ENCODE measurements at places on chromosomes 2 and 18.

- DNase-seq = no peak
Measured at GRCh38 chr18:63140038-63140450, 179.5 kb downstream of the BCL2 start.

GRCh38 chr2:42771546-42772153 lies 7.7 kb upstream of the OXER1 start:
- no peak for DNase-seq

DNA sequence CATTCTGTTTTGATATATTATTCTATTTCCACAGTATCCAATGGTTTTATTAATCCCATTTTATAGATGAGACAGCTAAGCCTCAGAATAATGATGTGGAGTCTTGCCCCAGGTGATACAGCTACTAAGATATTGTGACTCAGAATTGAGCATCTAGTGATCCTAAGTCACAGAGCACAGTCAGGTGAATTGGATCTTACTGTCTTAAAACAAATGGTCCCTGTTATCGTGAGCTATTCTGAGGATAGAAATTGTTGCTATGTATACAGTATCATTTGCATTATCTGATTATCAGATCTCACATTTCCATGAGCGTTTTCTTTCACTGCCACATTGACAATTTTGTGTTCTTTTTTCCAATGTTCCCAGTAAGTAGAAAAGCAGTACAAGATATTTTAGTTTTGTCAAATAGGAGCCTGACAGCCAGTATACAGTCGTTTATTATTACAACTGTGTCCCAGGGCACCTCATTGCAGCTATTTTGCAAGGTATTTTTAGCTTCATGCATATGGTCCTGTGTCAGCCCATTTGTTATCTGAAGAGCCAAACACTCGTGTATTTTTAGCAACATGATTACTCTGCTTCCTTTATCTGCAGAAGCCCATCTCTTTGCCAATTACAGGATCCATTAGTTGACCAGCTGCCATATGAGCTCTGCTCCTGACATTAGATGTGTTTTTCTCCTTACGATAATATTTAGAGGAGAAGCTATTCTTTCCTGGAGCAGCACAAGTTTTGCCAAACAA lies 25.1 kb upstream of the SGPP2 start:
- no peak for DNase-seq

- DNase-seq = no peak
Measured at GRCh38 chr2:240797914-240798313, 22.1 kb downstream of the KIF1A start.

DNA sequence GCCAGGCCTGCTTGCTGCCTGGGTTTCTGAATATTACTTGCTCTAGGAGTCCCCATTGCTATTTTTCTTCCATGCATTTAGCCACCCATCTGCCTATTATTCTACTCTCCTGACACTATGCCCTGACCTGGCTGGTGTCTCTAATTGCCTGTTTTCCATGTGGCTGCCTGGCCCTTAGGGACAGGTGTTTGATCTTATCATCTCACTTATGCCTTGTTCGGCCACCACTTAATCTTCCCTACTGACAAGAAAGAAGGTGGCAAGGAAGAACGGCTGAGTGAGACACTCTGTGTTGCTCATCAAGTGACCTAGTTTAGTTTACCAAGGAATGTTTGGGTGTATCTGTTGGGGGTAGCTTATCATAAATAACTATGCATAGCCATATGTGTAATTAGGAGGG lies 50.4 kb upstream of the RAPH1 start:
- no peak for DNase-seq

DNA sequence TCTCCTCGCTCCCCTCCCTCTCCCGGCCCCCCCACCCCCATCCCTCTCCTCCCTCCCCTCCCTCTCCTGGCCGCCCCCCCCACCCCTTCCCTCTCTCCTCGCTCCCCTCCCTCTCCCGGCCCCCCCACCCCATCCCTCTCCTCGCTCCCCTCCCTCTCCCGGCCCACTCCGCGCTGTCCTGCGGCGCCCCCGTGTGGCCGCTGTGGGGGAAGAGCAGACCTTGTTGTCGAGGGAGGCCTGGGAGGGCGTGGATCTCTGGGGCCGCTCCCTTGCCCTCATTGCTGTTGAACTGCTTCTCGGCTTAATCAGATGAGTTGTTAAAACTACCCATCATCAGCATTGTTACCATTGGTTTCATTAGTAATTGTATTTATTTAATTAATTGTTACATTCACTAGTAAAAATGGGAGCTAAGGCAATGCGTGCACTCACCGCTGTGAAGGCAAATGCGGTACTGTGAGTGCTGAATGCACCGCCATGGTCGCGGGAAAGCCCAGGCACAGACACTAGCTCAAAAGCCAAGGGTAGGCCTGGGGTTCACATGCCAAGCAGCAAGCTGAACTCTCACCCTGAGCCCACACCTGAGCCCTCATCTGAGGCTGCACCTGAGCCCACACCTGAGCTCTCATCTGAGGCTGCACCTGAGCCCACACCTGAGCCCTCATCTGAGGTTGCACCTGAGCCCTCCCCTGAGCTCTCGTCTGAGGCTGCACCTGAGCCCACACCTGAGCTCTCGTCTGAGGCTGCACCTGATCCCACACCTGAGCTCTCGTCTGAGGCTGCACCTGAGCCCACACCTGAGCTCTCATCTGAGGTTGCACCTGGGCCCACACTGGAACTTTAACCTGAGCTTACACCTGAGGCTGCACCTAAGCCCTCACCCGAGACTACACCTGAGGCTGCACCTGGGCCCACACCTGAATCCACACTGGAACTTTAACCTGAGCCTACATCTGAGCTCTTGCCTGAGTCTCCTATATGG lies 8.8 kb downstream of the RTP5 start:
- DNase-seq = peak; percentile 80

DNA sequence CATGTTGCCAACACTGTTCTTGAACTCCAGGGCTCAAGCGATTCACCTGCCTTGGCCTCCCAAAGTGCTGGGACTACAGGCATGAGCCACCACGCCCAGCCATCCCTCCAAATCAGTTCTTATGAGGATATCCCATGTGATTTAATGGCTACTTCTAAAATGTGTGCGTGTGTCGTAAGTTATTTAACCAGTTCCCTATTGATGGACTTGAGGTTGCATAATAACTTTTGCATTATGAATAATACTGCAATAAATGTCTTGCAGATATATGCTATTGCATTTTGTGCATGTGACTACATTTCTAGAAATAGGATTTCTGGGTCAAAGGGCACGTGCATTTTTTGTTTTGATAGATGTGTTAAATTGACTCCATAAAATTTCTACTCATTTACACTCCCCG lies 19.0 kb downstream of the DIPK1C start:
- no peak for DNase-seq

GRCh38 chr2:223554923-223555322 lies 47.2 kb downstream of the SCG2 start:
- DNase-seq = no peak

DNA sequence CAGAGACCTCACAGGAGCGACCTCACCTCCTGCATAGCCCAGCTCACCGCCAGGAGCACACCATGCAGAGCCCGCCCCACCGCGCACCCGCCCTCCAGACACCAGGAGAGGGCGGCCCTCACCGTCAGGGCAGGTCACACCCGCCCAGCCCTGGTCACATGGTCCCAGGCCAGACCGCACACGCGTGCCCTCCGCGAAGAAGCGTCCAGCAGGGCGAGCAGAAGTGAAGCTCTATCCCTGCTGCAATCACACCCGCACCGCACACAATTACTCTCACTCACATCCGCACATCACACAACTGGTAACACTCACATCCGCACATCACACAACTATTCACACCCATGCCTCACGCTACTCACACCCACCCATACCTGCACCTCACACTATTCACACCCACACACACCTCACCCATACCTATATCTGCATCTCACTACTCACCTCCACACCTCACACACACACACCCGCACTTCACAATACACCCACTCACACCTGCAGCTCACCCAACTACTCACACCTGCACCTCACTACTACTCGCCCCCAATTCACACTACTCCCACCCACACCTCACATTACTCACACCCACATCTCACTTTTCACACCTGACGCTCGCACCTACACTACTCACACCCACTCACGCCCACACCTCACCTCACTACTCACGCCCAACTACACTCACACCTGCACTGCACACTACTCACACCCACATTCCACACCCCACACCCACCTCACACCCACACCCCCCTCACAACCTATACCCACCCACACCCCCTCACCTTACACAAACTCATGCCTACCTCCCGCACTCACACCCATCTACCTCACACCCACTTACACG lies 242.0 kb downstream of the HDAC4 start:
- peak; percentile 11 for DNase-seq

DNA sequence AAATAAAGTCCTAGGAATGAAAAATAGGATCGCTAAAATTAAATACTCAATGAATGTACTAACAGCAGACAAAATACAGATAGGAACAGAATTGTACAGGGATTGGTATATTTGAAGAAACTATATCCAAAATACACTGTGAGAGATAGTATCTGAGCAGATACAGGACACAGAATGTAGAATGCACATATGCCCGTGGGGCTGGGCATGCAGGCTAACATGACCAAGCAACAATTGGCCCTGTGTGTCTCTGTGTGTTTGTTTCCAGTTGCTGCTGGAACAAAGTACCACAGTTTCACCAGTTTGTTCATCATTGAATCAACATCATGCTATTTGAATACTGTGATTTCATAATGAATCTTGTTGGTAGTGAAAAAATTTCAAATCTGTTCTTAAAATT lies 127.6 kb downstream of the PMAIP1 start:
- DNase-seq = no peak

DNA sequence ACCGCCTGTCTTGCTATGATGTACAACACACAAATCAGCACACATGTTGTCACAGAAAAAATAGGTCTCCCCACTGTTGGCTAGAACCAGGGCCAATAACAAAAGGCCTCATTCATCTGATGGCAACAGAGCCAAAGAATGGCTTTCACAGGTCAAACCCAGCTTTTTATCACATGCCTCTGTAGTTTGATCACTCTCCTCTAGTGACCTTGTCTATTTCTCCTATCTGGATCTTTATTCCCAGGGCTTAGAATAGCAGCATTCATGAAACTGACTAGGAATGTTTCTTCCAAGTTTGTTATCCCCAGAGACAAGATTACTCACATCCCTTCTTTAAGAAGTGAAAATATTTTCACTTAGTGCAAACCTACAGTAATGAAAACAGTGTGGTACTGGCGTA lies 285.8 kb upstream of the GYPC start:
- no peak for DNase-seq

DNA sequence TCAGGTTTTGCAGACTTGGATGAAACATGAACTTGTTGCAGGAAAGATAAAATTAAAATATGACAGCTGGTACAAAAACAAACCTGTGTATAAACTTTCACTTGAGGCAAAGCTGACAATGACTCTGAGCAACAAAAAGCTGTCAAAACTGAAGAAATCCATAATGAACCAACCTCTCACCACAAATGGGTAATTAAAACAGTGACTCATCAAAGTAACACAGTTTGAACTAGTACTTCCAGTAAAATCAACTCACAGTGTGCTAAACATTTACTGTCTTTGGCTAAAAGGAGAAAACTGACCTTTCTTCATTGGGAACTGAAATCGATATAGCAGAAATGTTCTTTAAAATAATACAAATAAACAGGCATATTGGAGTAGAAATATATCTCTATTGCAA lies 209.7 kb downstream of the WDPCP start:
- no peak for DNase-seq

- no peak for DNase-seq
Measured at GRCh38 chr2:168661863-168662256, 140.6 kb upstream of the NOSTRIN start.

DNA sequence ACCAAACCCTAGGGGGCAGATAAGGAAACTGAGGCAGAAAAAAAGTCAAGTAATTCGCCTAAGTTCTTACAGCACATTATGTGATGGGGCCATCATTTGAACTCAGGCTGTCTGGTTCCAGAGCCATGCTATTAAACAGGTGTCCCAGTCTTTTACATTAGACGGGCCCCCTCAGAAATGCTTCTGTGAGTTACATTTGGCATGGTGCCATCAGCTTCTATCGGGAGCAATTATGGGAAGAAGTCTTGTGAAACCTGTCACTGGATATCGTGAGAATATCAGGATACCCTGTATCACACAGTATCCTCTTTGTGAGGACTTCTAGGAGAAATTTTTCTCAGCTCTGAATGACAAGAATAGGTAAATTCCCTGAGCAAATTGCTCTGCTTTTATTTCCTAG lies 143.7 kb upstream of the NOSTRIN start:
- DNase-seq = no peak

Data from activated CD8-positive, alpha-beta memory T cell treated with anti-CD3 and anti-CD28 coated beads, Interleukin-2, amount 50 U/mL, for 4 hours (primary cell).